ENCODE measurements at places on chromosomes 16 and 17.

DNA sequence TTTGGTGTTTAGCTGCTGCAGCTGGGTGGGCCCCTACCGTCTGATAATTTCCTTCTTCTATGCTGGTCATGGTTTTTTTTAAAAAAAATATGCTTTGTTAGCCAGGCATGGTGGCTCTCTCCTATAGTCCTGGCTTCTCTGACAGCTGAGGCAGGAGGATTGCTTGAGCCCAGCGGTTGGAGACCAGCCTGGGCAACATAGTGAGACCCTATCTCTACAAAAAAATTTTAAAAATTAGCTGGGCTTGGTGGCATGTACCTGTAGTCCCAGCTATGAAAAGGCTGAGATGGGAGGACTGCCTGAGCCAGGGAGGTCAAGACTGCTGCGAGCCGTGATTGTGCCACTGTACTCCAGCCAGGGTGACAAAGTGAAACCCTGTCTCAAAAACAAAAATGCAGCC lies 19.4 kb downstream of the B4GALNT2 start:
- no peak for DNase-seq

DNA sequence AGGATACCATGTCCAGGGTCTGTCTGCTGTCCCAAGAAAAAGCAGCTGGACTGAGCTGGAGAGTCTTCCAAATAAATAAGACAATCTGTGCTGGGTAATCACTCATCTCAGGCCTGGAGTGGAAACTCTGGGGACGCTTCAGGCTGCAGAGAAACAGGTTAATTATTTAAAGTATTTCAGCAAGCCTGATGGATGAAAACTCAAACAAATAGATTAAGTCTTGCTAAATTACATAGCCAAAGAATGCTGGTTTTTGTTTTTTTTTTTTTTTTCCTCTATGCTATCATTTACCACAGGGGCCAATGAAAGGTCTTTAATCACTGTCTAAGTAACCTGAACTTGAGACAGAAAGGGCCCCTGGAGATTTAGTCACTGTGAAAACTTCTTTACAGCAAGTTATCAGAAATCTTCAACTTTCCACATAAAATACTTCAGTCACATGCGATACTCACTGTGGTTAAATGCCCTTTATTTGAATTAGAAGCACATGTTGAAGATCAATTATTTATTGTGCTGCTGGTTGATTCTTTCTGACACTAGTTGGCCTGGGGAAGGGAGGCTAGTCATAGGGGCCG lies 31.0 kb upstream of the KCNJ2 start:
- no peak for DNase-seq

DNA sequence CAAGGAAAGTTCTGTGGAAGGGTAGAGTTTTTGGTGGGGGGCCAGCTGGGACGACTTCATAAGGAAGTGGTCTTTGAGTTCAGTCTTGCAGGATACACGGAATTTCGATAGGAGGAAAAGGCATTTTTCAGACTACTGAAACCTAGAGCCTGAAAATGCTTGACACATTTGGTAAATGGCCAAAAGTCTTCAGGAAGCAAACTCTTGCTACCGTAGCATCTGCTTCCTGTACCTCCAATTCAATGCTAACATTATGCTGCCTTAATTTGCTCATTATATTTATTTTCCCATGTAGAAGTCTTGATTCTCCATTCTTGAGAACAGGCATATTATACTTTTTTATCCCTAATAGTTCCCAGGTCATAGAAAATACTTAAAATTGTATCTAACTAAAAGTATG lies 129.3 kb upstream of the MED13 start:
- DNase-seq, result no peak

DNA sequence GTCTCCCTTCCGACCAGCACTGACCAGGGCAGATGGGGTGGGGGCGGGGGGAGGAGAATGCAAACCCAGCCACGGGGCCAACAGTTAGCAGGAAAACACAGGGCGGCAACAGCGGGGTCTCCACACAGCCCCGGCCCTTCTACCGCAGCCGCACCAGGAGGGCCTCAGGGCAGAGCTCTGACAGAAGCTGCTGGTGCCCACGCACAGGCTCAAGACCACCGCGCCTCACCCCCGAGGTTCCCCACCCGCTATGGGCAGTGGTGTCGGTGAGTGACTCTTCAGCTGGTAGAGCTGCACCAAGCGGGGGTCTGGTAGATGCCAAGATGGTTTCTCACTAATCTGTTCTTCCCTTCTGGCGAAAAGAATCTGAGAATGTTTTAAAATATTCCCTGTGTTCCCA lies 16.1 kb downstream of the HAGH start:
- no peak for DNase-seq

- DNase-seq, result no peak
Measured at GRCh38 chr16:57507136-57508034, 21.1 kb upstream of the DOK4 start.

GRCh38 chr16:77895962-77896361 lies 107.6 kb downstream of the VAT1L start:
- DNase-seq, result no peak

DNA sequence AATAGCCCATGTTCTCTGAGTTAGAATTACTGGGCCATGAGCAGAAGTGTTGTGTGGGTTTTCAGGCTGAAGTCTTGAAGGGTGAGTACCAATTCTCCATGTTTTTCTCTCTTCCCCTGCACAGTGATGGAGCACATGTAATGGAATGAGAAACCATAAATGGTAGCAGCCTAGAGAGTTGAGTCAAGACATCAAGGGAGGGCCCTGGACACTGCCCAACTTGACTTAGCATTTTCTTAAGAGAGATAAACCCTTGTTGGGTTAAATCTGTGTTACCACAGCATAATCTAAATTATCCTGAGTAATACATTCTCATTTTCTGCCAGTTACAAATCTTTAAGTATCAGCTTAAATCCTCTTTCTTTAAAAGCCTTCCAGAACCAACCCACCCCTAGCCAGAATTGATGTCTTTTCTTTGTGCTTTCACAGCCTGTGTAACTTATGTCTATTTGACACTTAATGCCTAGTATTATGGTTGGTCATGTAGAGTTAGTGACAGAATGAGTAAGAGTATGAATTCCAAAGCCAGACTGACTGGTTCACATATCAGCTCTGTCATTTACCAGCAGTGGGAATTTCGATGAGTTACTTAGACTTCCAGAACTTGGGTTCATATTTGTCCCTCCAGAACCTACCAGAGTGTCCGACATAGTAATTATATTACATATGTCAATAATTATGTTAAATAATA lies 27.0 kb upstream of the RGS9 start:
- no peak for DNase-seq

GRCh38 chr16:7381671-7382070 lies 49.0 kb downstream of the RBFOX1 start:
- no peak for DNase-seq

DNA sequence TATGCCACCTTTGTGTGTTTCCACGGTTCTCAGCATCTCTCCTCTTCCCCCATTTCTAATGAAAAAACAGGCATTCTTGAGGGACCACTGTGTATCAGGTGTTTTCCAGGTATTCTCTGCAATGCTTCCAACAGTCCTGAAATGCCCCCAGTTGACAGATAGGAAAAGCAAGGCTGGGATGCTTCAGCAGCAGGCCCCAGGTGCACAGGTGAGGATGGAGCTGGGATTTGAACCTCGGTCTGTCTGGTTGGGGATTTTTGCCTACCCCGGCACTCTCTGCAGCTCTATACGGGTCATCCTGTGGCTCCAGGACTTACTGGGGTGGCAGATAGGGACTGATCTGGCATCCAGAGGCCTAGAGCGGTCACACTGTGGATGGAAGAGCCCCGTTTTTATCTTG lies 180.5 kb upstream of the GSE1 start:
- no peak for DNase-seq

DNA sequence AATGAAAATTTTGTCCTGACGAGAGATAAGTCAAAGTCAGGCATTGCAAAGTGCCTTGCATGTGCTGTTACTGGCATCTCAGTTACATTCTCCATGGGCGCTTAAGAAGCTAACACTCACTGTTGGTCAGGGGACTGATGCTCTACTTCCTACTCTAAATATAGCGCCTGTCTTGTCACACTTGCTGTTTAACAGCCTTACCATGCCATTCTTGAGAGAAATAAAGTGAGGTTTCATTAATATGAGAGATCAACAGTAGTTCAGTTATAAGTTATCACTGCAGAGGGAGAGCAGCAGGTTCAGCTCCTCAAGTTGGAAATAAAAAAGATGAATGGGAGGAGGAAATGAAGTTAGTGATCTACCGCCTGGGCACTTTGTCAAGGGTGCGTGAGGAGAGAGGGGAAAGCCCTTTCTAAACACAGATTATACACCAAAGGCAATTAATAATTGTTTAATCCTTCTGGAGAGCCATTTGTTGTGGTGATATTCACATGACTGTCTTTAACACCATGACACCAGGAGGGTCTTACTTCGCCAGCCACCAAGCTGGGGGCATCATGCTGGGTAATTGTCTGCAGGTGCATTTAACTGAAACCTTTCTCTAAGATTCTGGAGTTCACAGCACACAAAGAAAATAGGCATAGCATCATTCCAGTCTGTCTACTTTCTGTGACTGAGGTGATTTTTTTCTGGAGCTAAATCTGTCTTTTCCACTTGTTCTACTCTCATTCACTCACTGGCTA lies 568.7 kb upstream of the HSBP1 start:
- peak; percentile 11 for DNase-seq

- no peak for DNase-seq
Measured at GRCh38 chr17:81398832-81399411, 3.7 kb downstream of the BAHCC1 start.

- no peak for DNase-seq
Measured at GRCh38 chr16:11495066-11495407, 91.7 kb downstream of the LITAF start.

DNA sequence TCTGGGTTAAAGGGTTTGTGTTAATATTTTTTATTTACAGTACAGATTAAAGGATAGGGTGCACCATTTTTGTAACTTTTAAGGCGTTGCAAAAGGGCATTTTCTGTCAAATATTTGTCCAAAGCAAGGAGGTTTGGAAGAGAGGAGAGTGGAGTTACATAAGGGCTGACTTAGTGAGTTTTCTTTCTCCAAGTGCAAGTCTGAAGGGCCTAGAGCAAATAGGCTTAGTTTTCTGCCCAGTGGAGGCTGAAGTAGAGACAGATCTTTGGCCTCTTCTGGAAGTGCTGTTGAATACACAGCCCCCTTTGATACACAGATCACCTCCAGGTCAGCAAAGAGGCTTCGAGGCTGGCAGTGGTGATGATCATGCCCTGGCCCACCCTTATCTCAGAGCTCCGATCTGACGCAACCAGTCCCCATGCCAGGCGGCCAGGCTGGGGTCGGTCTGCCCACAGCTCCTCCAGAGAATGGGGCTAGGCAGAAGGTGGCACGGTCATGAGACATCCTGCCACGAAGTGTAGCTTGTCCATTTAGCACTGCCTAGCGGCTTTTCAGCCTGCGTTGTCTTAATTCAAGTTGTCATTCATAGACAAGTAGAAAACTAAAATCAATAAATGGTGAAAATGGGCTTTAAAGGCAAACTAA lies 79.5 kb upstream of the IRX3 start:
- no peak for DNase-seq

GRCh38 chr16:23500212-23500861 lies 10.0 kb downstream of the GGA2 start:
- no peak for DNase-seq

GRCh38 chr16:6684076-6684673 lies 648.5 kb upstream of the RBFOX1 start:
- DNase-seq, result peak; percentile 27

Data from NT2/D1 (cell line).